ENCODE measurements at places on chromosomes 4 and X. TPM values are rescaled to one million over a fixed set of nuclear protein-coding genes. Genes with fewer than 3 reads are reported as not detected.

The GAGE2A gene
- not detected for polyA plus RNA-seq

The P2RY4 gene
- 0.48 TPM for polyA plus RNA-seq

The CFI gene
- polyA plus RNA-seq = 105 TPM

The PRRG1 gene
- polyA plus RNA-seq = 21.8 TPM

The GSX2 gene
- polyA plus RNA-seq = not detected

The SYNPO2 gene
- polyA plus RNA-seq = 14.3 TPM

The MMRN1 gene
- 2.1 TPM for polyA plus RNA-seq

The ELF4 gene
- 11.7 TPM for polyA plus RNA-seq

The CENPVL2 gene
- 0.28 TPM for polyA plus RNA-seq

The CT83 gene
- polyA plus RNA-seq = not detected

DNA sequence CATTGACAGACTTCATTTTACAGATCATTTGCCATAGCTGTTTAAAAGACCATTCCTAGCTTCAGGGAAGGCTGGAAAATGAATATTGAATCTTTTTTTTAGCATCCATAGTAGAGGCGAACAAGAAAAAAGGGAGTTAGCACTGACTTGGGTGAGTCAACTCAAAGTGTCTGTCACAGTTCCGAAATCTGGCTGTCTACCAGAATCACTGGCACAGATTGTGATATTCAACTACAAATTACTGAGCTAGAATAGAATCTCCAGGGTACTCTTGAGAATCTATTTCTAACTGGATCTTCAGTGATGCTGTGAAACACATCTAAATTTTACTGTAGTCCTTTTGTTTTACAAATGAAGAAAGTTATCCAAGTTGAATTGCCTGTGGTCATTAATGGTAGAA is 31.5 kb downstream of the SEC24B start:
- DNase-seq = no peak

- DNase-seq = no peak
Measured at GRCh38 chr4:153004081-153004850, 68.1 kb downstream of the FHDC1 start.

DNA sequence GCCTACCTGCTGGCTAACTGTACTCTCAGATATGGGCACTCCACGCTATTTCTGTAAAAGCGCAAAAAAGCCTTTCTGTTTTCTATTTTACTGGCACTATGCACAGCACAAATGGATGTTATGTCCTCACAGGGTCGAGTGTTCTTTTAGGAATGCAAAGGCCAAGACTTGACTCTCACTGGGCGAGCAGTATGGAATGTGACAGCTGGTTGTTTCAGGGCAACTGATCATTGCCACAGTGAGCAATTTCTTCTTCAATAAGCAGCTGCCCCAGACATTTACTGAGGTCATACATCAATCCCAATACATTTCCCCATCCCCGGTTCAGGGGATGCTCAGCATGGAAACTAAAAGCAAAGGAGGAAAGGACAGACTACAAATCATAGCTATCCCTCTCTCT is 58.2 kb downstream of the PDE5A start:
- no peak for DNase-seq

DNA sequence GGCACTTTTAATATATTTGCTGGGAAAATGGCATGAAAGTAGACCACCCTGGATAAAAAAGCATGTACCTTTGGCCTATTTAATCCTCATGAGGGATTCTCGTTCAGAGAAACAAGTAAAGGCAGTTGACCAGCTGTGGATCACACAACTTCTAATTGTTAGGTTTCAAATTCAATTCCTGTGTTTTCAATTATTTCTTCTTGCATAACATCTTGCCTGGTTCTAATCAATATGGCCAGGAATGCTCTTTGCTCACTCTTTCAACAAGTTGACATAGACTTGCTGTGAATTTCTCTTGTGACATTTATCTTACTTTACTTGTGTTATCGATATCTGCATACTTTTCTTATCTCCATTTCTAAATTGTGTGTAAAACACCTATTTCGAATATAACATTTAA is 211.8 kb downstream of the SLC7A11 start:
- no peak for DNase-seq

DNA sequence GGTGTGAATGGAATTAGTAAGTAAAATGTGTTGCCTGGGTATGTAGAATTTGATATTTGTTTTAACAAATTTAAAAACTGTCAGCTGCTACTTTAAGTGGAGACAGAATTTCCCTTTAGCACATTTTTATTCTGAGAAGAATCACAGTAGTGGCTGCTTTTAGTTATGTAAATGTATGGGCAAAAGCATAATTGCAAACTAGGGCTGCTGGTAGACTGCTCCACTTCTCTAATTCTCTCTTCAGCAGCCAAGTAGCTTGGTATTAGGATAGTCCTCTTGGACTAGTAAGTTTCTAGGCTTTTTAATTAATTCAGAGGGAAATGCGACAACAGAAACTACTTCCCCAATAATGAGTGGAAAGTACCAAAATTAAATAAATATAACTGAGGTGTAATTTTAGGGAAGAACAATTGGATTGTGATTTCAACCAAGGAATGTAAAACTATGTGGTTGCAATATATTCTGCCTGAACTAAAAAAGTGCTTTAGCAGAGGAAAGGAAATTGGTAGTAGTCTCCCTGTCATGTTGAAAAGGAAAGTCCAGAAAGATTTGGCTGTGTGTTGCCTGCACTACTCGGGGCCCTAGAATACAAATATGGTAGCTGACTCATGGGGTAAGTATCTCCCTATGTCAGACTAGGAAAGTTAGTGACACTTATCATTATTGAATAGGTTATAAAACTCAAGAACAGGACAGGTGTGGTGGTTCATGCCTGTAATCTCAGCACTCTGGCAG is 9.2 kb upstream of the EIF4E start:
- DNase-seq = no peak

DNA sequence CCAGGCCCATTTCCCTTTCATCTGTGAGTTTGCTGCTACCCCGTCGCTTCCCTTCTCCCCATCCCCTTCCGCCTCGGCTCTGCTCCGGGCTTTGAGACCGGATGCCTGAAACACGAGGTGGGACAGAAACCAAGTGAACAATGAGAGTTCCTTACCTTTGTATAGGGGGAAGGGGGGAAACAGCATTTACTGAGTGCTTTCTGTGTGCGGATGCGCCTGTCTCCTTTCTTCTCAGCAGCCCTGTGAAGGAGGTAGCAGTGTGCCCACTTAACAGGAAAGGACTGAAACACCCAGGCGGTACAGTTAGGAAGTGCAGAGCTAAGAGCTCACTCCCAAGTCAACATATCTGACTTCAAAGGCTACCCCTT is 43.2 kb upstream of the TMSB15B start:
- DNase-seq = peak; percentile 22

GRCh38 chrX:55777596-55777995 is 60.0 kb downstream of the RRAGB start:
- DNase-seq = no peak

GRCh38 chr4:173522160-173522950 is 7.7 kb downstream of the HAND2 start:
- DNase-seq = no peak

DNA sequence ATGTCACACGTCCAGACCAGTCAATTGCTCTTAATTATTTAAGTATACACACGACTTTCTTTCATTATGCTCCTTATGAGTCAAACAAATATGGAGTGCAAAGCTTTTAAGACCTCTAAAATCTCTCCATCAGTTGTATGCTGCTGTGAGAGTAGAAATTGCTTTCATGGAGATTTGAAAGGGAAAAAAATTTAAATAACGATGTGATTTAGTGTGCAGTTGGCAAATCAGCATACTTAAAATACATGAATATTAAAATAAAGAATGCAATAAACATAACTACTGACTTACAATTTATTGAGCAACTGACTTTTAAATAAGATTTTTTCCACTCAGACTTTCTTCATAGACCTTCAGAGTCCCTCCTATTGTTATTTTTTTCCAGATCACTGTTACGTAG is 9.0 kb downstream of the TENM3 start:
- no peak for DNase-seq

GRCh38 chr4:2044542-2045517 is 14.3 kb upstream of the NAT8L start:
- no peak for DNase-seq

DNA sequence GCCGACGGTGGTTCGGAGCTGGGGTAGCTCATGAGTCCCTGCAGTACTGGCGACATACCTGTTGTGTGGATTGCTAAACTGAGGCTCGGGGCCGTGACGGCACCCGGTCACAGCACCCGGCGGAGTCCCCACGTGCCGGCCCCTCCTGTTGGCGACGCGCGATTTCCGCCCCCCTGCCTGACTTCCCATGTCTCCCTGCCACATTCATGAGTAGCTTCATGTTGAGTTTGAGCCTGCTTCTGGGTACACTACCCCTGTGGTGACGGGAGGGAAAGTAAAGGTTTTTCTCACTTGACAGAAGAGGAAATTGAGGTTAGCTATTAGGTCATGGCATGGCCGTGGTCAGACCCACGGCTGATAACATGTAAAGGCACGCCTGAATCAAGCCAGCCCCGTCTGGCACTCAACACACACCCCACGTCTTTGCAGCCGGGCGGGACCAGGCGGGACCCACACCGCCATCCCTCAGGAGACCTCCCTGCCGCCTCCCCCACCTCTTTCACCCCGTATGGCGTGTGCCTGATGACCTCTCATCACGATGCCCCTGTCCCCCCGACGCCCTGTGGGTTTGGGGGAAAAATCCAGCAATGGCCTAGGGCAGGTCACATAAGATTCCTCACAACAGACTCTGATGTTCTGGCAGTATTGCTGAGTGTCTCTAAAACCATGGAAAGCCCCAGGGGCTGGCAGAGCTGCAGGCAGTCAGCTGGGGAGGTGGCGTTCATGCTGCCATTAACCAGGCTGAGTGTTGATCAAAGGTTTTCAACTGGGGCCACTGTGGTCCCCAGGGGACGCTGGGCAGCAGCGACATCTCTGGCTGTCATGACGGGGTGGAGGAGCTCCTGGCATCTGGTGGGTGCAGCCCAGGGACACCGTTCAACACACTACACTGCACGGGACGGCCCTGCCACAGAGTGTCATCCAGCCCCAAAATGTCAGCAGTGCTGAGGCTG is 29.2 kb downstream of the P2RY8 start:
- no peak for DNase-seq

DNA sequence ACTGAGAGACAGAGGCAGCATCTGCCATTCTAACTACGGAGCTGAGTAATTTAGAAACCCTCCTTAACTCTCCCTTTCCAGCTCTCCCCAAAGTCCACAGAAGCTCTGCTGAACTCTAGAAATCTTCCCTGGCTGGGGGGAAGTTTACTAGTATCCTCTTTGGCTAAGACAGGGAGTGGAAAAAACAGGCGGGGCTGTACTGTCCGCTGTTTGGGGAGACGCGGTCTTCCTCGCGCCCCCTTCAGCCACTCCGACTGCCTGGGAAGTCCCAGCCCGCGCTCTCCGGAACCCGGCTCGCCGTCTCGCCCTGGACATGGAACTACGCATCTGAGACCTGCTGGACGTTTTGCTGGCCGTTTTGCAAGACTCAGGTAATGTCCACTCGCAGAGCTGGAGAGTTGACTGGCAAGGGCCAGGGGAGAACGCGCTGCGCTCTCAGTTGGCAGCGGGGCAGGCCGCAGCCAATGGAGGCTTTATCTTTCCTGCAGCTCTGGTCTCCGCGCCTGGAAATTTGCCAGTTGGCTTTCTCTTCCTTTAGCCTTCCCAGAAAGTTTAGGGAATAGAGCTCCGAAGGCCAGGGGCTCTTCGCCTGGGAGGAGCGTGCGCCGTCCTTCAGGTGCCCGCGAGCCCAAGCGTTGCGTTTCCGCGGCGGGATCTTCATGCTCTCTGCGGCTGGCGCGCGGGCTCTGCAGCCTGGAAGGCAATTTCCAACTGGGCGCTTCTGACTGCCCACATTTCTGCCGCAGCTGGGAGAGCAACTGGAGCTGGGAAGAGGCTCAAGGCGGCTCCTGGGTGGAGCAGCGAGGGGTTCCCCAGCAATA is 892 bp downstream of the IL1RAPL2 start:
- no peak for DNase-seq

GRCh38 chrX:16593801-16594200 is 56.2 kb upstream of the S100G start:
- no peak for DNase-seq

- DNase-seq = no peak
Measured at GRCh38 chr4:147586637-147587036, 30.6 kb upstream of the TMEM184C start.

- no peak for DNase-seq
Measured at GRCh38 chrX:110087485-110088356, 84.8 kb downstream of the TMEM164 start.

GRCh38 chr4:175514174-175514573 is 297.9 kb downstream of the GPM6A start:
- no peak for DNase-seq

- DNase-seq = no peak
Measured at GRCh38 chr4:138003248-138003647, 238.9 kb downstream of the SLC7A11 start.

DNA sequence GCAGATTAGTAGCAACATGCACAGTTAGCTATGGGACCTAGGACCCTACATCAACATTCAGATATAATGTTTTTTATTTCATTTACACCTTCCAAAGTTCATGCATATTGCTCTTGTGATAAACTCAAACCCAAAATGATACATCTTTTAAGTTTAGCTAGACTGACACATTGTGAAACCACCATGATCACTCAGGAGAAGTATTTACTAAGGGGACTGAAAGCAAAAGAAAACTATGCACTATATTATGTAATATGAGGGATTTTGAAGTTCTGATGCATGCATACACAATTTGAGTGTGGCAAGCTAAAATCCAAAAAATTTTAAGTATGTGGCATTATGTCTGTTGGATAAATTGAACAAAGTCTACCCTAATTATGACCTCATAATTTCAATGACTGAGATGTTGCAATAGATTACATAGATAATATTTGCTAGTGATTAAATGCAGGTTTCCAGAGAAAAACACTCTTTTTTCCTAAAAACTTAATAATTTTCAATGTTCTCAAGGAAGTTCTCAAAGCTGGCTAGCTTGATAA is 914.8 kb upstream of the GRIA3 start:
- no peak for DNase-seq

DNA sequence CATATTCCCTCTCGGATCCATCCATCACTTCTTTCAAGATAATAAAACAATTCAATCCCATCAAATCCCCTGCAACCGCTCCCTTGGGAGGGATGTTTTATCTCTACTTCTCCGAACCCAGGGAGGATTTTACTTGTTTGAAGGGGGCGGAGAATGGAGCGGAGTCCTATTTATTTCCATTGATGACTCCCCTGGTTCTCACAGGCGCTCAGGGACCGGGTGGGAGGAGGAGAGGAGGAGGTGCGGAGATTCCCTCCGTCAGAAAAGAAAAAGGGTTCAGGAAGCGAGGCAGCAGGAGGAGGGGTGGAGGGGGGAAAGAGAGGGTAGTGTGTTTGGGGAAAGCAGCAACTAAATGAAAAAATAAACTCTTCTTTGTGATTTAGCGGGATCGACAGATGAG is 2.1 kb downstream of the NDNF start:
- no peak for DNase-seq

DNA sequence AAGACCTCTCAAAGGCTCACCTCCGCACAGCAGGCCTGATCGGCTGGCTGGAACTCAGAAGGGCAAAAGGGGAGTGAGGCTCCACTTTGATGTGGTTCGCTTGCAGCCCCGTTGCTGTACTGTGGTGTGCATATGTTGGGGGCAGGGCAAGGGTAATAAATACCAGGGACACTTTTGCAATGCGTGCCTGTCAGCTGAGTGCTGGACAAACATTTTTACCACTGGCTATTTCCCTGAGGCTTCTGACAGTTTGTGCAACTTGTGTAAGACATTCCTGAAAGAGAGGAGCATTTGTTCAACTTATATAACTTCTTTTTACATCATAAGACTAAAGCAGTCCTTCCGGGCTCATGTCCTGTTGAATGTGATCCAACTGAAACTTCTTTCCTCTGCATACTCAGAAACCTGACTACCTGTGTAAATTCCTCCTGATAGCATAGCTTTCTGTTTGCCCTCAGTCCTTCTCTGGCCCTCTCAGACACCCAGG is 82.3 kb downstream of the SPRY1 start:
- peak; percentile 62 for DNase-seq
